ENCODE measurements at places on chromosomes 4 and X.

DNA sequence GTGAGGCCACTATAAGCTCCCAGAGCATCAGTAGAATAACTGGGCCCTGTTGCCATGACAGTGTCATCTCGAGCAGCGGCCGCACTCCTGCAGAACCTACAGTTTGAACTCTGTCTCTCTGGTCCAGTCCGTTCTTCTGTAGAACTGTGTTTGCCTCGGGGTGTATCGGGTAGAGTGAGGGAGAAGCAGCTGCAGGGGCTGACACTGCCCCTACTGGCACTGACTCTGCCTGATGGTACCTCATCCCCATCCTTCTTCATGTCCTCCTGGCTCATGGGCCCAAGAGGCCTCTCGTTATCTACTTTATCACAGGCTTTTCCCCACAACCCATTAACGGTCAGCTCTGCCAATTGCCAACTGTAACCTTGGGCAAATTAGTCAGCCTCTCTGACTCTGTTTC, 96.5 kb downstream of the NPNT start:
- DNase-seq, result no peak

GRCh38 chr4:174207367-174207766, 76.1 kb downstream of the FBXO8 start:
- DNase-seq, result no peak

GRCh38 chrX:25202827-25203226, 187.1 kb upstream of the ARX start:
- DNase-seq, result no peak

GRCh38 chrX:118115953-118116712, 477 bp downstream of the KLHL13 start:
- DNase-seq, result no peak

- DNase-seq, result no peak
Observed at GRCh38 chr4:61451935-61452334, 251.8 kb downstream of the ADGRL3 start.

DNA sequence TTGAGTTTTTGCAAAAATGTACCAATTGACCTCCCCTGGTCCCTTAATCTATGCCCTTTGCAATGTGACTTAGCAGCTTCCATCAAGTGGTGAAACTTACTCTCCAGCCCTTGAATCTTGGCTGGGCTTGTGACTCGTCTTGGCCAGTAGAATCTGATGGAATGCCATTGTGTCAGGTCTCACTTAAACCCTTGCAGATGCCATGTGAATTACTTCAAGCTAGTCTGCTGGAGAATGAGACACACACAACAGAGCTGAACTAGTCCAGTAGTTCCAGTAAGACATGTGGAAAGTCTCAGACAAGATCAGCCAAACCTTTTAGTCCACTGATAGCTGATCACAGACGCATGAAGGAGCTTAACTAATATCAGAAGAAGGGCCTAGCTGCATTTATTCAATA, 567.8 kb upstream of the CPEB2 start:
- DNase-seq, result no peak

GRCh38 chrX:47610511-47610910, 9.1 kb downstream of the SYN1 start:
- no peak for DNase-seq

DNA sequence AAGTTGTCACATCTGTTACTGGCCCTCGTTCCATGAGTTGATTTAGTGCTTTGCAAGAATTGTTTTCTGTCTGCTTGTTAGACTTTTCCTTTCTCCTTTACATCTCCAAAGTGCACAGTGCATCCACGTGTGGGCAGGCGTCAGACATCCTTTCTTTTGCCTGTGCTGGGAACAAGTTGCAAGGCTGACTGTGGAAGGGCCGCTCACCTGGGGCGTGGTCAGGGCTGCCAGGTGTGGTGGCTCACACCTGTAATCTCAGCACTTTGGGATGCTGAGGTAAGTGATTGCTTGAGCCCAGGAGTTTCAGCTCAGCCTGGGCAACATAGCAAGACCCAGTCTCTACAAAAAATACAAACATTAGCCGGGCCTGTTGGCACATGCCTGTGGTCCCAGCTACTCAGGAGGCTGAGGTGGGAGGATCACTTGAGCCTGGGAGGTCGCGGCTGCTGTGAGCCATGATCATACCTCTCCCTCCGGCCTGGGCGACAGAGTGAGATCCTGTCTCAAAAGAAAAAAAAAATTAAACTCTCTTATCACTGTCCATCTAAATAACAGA, 46.2 kb downstream of the RGS12 start:
- no peak for DNase-seq

DNA sequence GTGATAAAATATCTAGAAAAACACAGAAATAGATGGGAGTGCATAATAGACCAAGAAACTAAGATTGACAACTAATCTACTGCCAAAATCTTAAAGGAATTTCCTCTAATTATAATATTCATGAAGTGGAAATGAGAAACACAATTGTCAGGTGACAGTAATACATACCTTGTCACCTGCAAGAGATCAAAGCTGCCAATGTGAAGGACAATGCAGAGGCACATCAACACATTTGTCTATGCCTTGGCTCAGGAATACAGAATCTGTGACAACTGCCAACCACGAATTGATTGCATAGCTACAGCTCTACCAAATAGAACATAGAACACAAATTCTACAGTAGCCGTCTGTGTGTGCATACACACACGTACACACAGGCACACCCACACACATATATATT, 295.7 kb downstream of the PPARGC1A start:
- no peak for DNase-seq

DNA sequence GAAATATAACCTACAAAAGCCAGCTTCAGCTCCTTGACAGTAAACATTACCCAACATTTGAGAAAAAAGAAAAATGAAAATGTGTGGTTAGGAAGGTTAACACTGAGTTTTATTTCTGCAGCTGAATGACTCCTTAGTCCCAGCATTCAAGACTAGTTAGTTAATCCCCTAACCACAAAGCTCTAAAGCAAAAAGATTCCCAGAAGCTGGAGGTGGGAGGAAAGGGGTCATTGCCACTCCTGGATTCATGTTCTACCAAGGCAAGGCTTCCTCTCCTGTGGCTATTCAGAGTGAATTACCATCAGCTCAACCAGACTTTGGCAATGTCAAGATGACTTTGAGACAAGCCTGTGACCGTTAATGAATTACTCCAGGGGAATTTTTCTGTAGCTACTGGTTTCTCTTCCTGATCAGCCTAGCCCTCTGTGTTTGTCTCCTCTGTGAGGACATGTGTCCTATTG, 63.6 kb downstream of the HADH start:
- DNase-seq, result no peak

DNA sequence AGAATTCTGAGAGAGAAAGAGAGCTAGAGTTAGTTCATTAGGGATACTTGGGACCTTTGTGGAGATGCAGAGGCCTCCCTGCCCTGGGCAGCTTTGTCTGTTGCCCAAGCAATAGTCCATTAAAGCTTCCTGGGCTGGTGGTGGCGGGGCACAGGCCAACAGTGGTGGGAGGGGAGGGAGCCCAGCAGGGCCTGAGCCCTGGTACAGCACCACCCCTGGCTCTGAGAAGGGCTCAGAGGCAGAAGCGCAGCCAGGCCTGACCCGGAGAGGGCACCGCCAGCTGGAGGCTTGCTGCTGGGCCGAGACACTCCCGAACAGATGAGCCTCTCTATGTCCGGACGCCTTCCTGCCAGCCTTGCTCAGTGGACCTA, 65.3 kb downstream of the EFNB1 start:
- no peak for DNase-seq

- DNase-seq, result no peak
Observed at GRCh38 chr4:76628251-76628650, 193.2 kb downstream of the SHROOM3 start.

- DNase-seq, result no peak
Observed at GRCh38 chr4:168273838-168274237, 44.7 kb downstream of the DDX60 start.

- no peak for DNase-seq
Observed at GRCh38 chr4:177947607-177948006, 505.4 kb upstream of the AGA start.

DNA sequence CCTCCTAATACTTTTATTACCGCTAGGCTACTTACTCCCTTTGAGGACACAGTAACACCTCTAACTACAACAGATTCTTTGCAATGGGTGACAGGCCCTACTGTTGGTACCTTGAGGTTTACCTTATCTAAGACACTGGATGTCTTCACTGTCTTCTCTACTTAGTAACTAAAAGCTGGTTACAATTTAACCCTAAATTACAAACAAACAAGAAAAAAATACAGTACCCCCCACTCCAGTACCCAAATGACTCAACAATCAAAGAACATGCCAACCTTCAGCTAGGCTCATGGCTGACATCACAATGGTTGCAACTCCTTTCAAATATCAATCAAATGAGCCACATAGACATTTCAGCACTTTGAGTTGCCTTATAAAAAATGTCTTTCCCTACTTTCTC, 198.0 kb downstream of the GUCY2F start:
- no peak for DNase-seq

DNA sequence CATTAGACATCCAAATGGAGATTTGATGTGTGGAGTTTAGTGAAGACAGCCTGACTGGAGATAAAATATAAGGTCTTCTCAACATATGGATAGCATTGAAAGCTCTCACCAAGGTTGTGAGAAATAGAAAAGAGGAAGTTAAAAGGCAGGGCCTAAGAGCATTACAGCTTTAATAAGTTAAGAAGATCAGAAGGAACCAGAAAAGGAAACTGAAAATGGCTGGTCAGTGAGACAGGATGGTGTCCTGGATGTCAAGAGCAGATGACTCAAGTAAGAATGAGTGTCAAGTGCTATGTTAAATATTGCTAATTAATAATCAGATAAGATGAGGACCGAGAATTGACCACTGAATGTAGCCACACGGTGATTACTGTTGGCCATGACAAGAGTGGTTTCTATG, 642.9 kb downstream of the STPG2 start:
- no peak for DNase-seq

DNA sequence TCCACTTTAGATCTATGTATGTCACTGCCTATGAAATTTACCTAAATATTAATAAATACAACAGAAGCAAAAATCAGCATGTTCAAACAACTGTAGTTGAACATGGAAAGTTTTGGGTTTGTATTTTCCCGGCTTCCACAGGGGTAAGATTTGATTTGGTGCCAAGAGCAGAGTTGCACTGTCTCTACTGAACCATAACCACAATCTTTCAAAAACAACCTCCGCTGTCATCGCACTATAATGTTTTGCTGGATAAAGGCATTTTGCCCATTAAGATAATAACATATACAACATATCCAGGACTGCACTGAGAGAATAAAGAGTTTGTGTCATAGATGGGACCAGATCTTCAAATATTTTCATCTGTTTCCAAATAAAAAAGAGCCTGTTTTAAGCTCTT, 94.9 kb downstream of the TENM3 start:
- no peak for DNase-seq

GRCh38 chr4:108560616-108561015, 59.8 kb upstream of the RPL34 start:
- no peak for DNase-seq

DNA sequence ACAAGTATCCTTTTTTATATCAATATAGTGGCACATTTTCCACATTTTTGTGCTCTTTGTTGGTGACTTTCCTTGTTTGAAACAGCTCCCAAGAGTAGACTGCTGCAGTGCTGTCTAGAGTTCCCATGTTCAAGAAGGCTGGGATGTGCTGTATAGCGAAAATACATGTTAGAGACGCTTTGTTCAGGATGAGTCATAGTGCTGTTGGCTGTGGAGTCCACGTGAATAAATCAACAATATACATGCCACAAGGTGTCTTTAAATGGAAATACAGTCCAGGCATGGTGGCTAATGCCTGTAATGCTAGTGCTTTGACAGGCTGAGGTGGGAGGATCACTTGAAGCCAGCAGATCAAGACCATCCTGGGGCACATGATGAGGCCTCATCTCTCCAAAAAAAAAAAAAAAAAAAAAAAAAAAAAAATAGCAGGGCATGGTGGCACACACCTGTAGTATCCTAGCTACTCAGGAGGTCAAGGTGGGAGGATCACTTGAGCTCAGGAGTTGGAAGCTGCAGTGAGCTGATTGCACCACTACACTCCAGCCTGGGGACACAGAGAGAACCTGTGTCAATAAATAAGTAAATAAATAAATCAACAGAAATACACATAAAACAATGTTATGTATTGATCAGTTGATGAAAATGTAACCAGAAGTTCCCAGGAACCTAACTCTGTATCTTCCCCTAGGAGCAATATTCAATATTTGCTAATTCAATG, 256.8 kb upstream of the STS start:
- no peak for DNase-seq

- no peak for DNase-seq
Observed at GRCh38 chr4:119971431-119972084, 95.1 kb downstream of the MAD2L1 start.

- no peak for DNase-seq
Observed at GRCh38 chr4:112093636-112094202, 51.5 kb upstream of the FAM241A start.

- no peak for DNase-seq
Observed at GRCh38 chr4:139314047-139314800, 11.9 kb upstream of the NDUFC1 start.

- no peak for DNase-seq
Observed at GRCh38 chrX:55659931-55660330, 36.7 kb downstream of the FOXR2 start.

GRCh38 chr4:115418635-115419396, 305.4 kb upstream of the NDST4 start:
- DNase-seq, result no peak

DNA sequence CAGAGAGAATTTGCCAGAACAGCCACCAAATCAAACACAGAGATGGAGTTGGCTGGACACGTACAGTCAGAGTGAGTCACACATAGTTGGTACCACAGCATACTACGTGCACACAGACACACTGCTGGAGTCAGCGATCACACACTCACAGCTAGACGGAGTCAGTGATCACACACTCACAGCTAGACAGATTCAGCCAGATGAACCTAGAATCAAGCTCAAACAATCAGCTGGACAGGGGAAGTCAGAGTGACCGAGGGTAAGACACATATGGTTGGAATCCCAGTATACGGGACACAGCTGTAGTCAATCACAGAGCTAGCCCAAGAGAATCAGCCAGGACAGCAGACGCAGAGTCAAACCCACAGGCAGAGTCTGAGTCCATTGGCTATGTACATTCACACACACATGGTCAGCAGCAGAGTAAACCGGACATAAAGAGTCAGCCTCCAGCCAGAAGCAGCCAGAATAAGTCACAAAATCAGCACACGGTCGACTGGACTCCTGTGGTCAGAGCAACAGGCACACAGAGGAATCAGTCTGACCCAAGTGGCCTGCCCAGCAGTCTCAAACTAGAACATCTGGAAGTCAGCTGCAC, 4.6 kb downstream of the SLC38A5 start:
- no peak for DNase-seq

GRCh38 chr4:52572936-52573485, 86.1 kb downstream of the USP46 start:
- no peak for DNase-seq

DNA sequence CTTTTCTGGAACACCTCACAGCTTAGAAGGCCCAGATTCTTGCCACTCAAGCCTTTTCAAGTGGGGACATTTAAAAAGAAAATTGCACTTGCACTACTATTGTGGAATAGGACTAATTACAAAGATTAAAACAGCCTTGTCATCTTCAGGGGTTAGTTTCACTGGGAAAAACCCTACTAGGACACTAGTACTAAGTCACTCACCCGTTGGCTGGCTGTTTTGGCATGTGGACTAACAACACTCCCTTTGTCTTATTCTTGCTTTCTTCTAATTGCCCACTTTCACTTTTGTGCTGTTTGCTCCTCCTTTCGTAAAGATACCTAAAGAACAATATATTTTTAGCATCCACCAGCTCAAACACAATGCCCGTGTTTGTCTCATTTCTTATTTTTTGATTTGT, 200.9 kb upstream of the MID1 start:
- no peak for DNase-seq

- DNase-seq, result no peak
Observed at GRCh38 chr4:55407119-55407518, 11.4 kb downstream of the TMEM165 start.

Measured in CD8-positive, alpha-beta memory T cell (primary cell).